ENCODE measurements at places on chromosomes 16 and 17.
A peak's percentile ranks its signal among the peaks of the same experiment; 100 is the strongest.

DNA sequence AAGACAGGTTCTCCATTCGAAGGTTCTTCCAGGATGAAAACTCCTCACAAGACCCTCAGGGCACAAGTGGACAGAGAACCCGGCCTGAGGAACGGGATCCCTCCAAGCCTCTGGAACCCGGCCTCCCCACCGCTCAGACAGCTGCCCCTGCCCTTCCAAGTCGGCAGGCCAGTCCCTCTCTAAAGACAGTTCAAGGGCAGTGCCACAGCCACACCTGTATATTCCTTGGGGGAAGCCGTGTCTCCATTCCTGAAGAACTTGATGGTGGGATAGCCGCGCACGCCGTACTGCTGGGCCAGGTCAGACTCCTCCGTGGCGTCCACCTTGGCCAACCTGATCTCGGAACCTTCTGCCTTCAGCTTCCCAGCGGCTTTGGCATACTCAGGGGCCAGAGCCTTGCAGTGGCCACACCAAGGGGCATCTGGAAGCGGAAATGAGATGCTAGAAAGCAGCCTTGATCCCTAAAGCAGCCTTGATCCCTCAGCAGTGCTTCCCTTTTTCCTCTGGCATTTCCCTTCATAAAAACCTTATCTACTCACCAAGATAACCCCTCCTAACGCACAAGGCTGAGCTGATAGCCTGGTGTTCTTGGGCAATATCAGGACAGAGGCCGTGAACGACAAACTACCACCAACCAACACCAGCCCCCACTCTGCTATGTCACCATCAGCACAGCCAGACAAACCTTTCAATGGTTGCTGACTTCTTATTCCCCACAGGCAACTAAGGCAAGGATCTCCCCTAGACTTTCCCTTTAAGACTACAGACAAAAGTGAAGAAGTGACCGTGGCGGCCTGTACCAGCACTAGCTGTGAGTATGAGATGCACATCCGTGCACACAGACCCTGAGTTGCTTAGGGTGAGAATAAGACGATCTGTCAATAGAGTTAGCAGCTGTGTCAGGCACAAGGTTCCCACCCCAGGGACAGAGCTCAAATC lies 1.1 kb downstream of the P4HB start:
- no peak for DNase-seq

DNA sequence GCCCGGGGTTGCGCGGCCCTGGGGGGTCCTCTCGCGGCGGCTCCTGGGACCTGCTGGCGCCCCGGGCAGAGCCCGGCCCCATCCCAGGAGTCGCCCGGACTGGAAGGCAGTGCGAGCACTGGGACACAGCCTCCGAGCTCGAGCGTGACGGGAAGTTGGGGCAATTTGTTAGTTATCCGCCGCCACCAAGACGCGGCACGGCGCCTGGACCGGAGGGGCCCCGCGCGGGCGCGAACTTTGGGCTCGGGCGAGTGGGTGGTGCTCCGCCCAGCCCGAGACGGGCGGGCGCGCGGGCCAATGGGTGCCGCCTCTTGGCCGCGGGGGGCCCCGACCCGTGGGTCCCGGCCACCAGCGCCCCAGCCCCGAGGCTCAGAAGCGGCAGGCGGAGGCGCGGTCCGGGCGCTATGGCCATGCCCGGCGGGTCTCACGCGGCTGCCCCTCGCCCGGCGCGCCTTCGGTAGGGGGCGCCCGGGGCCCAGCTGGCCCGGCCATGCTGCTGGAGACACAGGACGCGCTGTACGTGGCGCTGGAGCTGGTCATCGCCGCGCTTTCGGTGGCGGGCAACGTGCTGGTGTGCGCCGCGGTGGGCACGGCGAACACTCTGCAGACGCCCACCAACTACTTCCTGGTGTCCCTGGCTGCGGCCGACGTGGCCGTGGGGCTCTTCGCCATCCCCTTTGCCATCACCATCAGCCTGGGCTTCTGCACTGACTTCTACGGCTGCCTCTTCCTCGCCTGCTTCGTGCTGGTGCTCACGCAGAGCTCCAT lies at the start of gene ADORA2B:
ADORA2B (plus strand) TSS at position 372 of the 768 bp plus-strand sequence; CDS start at position 491, 119 bp downstream.
- no peak for DNase-seq

DNA sequence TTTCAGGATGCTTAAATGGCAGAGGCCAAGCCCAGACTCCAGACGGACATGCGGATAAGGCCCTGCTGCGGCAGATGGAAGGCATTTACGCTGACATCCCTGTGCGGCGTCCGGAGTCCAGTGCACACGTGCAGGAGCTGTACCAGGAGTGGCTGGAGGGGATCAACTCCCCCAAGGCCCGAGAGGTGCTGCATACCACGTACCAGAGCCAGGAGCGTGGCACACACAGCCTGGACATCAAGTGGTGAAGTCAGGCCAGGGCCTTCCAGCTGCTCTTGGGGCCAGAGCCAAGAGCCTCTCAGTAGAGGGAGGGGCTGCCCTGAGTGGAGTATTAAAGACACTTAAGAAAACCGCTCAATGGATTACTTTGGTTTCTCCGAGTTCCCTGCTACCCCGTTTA lies 29.4 kb downstream of the NARF start:
- no peak for DNase-seq

- DNase-seq = peak; percentile 2
Measured at GRCh38 chr16:84117494-84117843, 727 bp upstream of the MBTPS1 start.

DNA sequence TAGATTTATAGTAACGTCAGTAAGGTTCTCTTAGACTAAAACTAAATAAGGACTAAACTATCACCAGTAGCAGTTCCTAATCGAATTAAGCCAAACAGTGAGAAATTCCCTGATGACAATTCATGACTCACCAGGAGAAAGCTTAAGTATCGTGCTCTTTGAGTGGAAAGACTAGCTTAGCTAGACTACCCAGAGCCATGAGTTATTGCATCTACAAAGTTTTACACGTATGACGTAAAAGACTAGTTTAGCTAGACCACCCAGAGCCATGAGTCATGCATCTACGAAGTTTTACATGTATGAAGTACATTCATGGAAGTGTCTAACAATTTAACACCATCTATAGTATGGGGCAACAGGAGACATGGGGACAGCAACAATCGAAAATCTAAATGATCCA lies 36.6 kb downstream of the UBE2G1 start:
- peak; percentile 89 for DNase-seq

GRCh38 chr16:85679870-85680269 lies 8.9 kb downstream of the GINS2 start:
- no peak for DNase-seq

DNA sequence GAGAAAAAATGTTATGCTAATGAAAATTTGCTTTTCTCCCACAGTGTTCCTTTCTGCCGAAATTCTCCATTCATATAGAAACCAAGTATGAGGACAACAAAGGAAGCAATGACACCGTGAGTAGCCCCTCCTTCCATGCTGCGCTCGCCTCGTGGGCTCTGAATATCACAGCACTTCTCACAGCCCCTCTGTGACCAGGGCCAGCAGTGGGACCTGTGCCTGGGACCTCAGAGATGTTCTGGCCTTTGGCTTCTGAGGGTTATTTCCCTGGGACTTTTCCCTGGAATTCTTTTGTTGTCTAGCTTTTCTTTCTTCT lies 139.6 kb upstream of the NOL11 start:
- no peak for DNase-seq

Measured in HS-5 (cell line).